ENCODE measurements at places on chromosomes 5 and 9.
A peak's percentile ranks its signal among the peaks of the same experiment; 100 is the strongest.

DNA sequence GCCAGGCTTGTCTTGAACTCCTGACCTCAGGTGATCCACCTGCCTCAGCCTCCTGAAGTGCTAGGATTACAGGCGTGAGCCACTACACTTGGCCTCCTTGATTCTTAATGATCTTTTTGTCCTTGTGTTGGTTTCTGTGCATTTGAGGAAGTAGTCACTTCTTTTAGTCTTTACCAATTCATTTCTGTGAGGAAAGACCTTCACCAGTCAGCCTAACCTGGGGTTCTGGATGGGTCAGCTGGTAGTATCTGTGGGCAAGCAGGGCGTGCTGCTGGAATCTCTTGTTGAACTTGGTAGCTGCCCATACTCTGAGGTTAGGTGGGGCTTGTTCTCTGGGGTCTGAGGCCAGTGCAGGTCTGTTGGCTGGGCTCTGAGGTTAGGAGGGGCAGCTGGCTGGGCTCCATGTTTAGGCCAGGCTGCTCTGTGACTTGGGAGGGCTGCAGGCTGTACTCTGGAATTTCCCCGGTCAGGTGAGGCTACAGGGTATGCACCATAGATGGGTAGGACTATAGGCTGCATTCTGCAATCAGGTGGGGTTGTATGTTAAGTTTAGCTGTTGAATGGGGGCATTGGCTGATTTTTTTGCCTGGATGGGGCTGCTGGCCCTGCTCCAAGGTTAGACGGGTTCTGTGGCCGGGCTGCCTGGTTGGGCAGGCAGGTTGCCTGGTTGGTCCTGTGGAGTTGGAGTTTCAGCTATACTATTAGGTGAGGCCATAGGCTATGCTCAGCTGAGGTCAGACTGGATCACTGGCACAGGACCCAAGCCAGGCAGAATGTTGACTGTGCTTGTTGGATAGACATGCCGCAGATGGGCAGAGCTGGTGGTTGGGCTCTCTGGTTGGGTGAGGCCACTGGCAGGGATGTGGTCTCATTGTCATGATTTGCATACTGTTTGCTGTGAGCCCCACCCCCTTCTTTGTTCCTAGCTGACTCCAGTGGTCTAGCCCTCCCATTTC, 19.2 kb downstream of the UBAP1 start:
- DNase-seq: no peak

DNA sequence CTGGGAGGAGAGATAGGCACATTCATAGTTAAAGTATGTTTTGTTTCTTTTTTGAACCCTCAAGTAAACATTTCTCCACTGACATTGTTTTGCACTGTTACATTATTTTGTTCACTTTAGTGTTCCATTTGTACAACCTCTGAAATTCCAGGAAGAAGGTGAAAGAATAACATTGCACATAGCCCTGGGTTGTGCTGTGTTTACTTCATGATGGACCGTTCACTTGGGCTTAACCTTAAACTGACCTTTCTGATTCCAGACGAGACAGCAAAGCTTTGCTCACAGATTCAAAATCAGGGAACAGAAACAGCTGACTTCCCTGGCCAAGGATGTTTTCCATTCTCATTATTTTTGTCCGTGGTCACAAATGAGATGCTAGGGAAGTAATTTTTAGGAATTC, 42.8 kb upstream of the GDNF start:
- no peak for DNase-seq

GRCh38 chr5:68021916-68022315, 193.6 kb upstream of the PIK3R1 start:
- DNase-seq: no peak

DNA sequence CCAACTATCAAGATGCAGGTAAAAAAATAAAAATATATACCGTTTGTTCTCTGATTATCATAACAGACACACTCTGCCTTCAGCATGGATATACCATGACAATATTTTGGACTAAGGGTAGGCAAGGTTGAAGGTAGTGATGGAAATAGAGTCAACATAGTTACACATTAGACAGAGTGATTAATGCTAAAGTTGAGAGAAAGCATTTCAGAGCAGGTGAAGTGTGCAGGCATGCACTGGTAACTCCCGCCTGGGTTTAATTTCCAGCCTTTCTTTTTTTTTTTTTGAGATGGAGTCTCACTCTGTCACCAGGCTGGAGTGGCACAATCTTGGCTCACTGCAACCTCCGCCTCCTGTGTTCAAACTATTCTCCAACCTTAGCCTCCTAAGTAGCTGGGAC, 458.5 kb downstream of the TLR4 start:
- no peak for DNase-seq

DNA sequence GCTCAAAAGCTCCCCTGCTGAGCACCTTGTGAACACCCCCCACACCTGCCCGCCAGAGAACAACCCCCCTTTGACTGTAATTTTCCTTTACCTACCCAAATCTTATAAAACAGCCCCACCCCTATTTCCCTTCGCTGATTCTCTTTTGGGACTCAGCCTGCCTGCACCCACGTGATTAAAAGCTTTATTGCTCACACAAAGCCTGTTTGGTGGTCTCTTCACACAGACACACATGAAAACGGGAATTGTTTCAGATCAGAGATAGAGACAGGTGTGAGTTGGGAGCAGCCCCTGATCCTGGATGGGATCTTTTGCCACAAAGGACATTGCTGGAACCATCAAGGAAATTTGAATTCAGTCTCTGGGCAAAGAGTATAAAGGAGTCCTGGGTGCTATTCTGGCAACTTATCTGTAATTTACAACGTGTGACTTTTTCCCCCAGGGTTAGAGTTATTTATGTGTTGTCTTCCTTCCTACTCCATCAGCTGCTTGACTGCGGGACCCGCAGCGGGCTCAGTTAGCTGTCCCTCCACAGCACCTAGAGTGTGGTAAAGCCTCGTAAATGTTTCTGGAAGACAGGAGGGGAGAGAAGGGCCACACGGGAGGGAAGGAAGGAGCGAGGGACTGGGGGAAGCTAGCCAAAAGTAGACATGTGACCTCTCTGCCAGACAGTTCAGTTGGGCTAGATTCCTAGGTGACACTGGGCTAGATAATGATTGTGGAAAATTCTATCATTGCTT, 437.0 kb downstream of the ZNF608 start:
- no peak for DNase-seq

- DNase-seq: no peak
Observed at GRCh38 chr9:21840647-21841046, 38.2 kb downstream of the MTAP start.

GRCh38 chr5:6487081-6487480, 38.4 kb downstream of the UBE2QL1 start:
- DNase-seq: no peak

- peak; percentile 88 for DNase-seq
Observed at GRCh38 chr5:173056783-173057061, 570 bp downstream of the CREBRF start.

- DNase-seq: no peak
Observed at GRCh38 chr9:86253577-86253976, 5.9 kb downstream of the C9orf153 start.

DNA sequence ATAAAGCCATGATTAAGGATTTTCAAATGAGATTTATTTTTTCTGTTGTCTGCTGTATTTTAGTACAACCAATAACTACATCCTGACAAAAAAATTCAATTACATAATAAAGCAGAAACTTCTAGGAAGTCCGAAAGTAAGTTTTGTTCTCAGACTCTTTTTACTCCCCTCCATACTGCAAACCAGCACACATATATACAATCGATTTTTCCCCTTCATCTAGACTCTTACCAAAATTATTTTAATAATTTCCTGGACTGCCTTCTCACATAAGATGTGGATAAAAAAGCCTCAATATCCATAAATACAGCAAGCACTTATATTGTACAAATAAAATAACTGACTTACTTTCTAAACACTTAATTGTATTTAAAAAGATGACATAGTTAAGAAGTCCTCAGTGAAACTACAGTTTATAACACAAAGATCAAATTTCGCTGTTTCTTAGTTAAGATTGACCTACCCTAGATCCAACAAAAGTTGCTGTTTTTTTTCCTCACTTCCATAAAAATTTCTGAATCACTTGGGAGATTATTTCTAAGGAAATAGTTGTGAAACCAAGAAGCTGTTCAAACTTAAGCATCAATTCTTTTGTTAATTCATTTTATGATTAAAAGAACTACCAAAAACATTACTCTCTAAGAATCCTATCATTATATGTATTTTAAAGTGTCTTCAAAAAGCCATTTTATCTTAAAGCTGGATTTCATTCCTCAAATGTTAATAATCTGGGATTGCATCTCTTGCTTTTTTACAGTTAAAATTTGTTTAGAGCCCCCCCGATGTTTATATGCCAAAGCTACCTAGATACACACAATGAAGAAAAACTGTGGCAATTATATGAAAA, 74.7 kb upstream of the IFNE start:
- DNase-seq: no peak

- DNase-seq: no peak
Observed at GRCh38 chr5:132782101-132782500, 5.1 kb upstream of the SEPTIN8 start.

DNA sequence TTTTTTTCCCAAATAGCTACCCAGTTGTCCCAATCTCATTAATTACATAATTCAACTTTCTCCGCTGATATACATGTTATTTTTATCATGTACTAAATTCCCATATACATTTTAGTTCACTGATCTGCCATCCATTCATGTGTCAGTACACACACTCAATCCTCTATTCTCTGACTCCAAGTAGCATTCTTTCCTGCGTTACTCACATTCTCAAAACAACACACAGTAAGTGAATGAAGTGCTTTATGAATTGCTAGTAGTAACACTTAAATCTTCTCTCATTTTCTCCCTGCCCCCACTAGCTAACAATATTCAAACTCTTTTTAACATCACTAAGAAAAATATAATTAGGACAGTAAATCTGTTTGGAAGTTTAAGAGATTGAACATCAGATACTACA, 8.9 kb downstream of the ZNF366 start:
- no peak for DNase-seq

- DNase-seq: no peak
Observed at GRCh38 chr9:14935964-14936363, 25.7 kb upstream of the FREM1 start.

DNA sequence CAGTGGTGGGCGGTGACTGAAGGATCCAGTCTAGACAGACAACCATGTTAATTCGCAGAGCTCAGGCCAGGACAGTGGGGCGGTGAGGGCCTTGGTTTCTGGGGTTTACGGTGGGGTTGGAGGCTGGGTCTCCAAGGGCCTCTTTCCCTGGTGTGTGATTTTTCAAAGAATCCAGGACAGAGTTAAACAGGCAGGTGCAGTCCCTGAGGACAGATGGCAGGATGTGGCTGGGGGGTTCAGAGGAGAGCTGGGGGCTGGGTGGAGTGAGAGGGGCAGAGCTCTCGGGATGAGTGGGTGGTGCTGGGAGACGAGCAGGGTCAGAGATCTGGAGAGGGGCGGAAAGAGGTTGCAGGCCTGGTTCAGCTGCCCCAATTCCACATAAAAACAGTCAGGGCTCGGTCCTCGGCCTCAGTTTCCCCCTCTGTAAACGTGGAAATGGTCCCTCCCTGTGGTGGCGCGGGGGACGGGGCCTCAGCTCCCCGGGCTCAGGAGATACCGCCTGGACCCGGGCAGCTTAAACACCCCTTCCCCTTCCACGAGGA, 145.9 kb downstream of the GAPVD1 start:
- DNase-seq: no peak
